Activated T-cell treated with anti-CD3 and anti-CD28 coated beads, Interleukin-2, amount 50 U/mL, for 4 hours (primary cell): ENCODE measurements at places on chromosomes 1 and 21.

- no peak for DNase-seq
These were observed 46.1 kb downstream of the ACKR1 start for GRCh38 chr1:159250638-159251216.

DNA sequence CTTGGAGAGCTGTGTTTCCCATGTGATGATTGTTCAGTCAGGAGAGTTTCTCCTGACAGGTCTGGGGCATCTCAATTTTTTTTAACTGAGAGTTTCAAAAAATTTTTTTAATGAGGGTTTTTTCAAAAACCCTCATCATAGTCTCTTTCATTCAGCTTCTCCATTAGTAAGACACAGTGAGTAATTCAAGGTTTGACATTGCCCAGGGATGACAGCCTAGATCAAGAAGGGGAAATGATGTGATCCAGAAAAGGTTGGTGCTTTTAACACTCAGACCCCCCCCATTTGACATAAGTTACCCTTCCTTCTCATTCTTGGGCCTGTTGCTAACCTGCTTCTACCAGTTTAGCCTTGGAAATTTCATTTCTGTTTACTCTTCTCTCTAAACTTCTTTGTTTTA, 189.4 kb upstream of the HOOK1 start:
- DNase-seq: no peak

GRCh38 chr1:244841273-244841927, 5.9 kb downstream of the COX20 start:
- no peak for DNase-seq

DNA sequence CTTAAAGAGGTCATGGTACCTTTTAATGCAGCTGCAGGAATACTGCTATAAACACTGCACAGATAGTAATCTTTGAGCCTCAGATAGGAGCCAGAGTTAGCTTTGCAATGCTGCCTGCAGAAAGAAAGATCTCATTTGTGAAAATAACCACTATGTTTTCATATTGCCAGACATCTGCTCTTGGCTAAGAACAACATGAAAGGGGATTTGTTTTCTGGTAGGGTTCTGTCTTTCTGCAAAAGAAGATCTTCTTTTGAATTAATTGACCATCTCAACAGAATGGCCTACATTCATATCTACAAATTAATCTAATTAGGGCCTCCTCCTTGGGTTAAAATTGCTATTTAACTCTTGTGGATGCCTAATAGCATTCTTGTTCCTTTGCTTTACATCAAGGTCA, 177.6 kb upstream of the DPYD start:
- DNase-seq: no peak

DNA sequence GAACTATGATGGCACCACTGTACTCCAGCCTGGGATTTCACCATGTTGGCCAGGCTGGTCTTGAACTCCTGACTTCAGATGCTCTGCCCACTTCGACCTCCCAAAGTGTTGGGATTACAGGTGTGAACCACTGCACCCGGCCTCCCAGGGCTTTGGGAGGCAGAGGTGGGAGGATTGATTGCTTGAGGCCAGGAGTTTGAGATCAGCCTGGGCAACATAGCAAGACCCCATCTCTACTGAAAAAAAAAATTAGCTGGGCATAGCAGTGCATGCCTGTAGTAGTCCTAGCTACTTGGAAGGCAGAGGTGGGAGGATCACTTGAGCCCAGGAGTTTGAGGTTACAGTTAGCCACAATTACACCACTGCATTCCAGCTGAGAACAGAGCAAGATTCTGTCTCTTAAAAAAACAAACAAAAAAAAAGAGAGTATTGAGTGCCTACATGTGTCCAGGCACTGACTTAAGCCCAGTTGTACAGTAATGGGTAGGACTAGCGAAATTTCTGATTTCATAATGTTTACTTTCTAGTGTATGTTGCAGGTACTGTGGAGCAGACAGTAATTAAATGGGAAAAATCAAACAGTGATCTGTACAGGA, 4.2 kb downstream of the MANEAL start:
- DNase-seq: no peak

GRCh38 chr1:46699666-46700065, 19.2 kb downstream of the EFCAB14 start:
- no peak for DNase-seq

GRCh38 chr1:25609921-25610320, 6.7 kb upstream of the MAN1C1 start:
- DNase-seq: no peak

- no peak for DNase-seq
These were observed 41.0 kb upstream of the SCAF4 start for GRCh38 chr21:31772674-31773555.

DNA sequence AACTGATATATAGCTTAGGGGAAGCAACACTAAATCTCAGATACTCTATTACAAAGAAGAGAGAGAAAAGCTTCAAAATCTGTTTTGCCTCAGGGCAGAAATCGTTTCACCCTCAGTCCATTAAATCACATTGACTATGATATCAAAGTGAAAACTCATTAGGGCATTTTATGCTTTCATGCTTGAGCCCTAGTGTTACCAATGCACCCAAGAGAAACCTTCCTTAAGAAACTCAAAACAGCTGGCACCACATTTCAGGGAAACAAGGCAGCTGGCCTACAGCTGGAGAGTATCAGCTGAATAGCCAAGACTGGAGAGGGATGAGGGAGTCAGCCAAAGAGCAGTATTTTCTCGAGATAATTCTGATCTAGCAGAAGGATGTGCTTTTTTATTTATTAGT, 14.9 kb downstream of the COLGALT2 start:
- no peak for DNase-seq

DNA sequence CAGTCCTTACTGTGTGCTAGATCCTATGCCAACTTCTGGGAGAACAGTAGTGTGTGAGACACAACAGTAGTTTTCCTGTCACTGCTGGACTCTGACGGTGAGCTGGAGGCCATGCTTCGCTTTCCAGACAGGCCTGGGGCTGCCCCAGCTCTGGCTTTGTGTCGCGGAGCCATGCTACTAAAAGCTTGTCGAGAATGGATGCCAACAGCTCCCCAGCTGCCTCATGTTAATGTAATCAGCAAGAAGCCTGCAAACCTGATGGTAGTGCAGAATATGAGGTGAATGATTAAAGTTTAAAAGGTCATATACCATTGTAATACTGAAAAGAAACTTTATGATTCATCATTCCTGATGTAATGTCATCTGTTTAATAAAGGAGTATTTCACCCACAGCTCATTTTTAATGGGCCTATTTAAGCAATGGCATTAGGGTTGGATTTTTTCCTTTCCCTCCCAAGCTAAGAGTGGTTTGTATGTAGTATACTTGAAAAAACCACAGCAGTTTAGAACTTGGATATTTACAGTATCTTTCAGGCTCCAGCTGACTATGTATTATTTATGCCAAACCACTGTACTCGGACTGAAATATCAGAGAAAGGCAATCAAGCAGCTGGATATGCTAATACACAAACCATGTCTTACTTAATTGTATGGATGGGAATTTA, 343.0 kb downstream of the NUF2 start:
- DNase-seq: no peak

DNA sequence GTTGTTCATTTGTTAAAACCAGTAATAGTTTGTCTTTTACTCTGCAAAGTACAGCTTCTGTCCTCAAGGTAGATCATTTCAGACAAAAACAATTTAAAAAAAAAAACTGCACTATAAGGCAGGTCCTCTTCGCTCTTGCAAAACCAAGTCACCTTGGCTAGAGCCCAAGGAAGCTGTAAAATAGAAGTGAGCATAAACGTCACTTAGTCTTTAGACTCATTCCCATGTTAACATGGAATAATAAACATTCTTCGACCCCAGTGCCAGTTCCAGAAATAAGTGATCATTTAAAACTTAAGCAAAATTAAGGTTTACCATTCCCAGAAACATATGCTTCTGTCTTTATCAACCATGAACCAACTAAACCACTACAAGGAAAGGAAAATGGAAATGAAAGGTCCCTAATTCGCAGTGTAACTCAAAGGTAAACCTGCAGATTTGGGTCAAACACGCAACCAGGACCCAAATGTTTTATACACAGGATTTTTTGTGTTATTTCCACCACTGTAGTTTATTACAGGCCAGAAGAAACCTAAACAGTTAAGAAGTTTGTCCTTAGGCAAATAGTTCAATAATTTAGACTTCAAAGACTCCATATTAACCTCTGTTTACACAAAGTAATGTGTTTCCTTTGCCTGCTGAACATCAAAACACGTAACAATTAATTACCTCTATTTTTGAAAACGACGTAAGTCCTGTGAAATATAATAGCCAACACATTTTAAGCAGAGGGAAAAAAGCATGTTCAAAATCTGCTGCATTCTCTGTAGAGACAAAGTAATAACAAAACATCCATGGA, 54.6 kb downstream of the TGFBR3 start:
- no peak for DNase-seq

DNA sequence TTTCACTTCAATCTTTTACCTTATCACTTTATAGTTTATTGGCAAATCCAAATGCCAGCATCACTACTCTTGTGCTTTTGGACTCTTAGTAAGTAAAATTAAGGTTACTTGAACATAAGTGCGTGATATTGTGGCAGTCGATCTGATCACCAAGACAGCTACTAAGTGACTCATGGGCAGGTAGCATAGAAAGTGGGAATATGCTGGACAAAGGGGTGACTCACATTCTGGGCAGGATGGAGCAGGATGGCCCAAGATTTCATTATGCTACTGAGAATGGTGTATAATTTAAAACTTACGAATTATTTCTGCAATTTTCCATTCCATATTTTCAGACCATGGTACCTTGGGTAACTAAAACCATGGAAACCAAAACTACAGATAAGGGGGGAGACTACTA, 120.2 kb downstream of the ROR1 start:
- no peak for DNase-seq
